ENCODE measurements at places on chromosomes 16 and 17.
A peak's percentile ranks its signal among the peaks of the same experiment; 100 is the strongest.

- DNase-seq = peak; percentile 75
Measured at GRCh38 chr17:4327606-4328005, 38.9 kb downstream of the UBE2G1 start.

DNA sequence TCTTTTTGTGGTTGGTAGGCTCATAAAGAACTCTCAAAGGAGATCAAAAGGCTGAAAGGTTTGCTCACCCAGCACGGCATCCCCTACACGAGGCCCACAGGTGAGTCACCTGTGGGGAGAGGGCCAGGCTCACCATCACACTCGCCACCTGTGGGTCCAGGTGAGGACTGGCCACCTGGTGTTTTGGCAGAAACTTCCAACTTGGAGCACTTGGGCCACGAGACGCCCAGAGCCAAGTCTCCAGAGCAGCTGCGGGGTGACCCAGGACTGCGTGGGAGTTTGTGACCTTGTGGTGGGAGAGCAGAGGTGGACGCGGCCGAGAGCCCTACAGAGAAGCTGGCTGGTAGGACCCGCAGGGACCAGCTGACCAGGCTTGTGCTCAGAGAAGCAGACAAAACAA, 11.1 kb downstream of the GNPTG start:
- DNase-seq = no peak

DNA sequence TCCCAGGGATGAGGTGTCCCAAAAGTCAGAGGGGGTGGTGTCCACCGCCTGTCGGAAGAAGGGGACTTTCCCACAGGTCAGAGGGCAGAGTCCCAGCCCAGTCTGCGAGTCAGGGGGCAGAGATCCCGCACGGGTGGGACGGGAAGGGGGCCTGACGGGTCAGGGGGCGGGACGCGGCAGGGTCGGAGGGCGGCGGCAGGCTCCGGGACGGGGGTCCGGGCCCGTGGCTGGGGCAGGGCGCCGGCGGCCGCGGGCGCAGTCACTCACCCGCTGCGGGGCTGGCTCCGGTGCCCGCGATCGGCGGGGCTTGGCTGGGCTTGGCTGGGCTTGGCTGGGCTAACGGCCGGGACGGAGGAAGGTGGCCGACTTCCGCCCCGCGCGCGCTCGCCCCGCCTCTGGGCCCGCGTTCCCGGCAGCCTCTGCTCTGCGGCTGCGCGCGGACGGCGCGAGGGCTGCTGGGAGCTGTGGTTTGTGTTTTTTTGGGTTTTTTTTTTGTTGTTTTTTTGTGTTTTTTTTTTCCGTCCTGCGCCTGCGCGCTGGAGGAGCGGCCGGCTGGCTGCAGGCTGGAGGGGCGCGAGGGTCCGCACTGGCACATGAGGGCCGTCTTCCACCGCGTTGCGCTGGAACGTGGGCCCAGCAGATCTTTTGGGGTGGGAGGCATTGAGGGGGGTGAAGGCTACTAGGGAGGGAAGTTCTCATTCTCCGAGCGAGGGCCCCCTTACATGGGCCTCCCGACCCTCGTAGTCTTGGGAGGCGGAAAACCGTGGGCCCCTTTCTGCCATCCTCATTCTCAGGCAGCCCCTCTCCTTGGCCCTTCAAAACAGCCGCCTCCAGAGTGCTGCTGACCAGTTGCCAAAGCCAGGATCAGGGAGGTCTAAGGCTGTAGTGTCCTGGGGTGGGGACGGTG, at the start of gene CANT1:
TSS of gene CANT1 (minus strand) at position 368 of the 907 bp plus-strand sequence. CDS start 12,142 bp downstream, outside the sequence.
- DNase-seq = peak; percentile 80

- no peak for DNase-seq
Measured at GRCh38 chr17:37107406-37108083, 158.8 kb downstream of the AATF start.

GRCh38 chr17:17269926-17270773, 10.9 kb downstream of the COPS3 start:
- DNase-seq = no peak

DNA sequence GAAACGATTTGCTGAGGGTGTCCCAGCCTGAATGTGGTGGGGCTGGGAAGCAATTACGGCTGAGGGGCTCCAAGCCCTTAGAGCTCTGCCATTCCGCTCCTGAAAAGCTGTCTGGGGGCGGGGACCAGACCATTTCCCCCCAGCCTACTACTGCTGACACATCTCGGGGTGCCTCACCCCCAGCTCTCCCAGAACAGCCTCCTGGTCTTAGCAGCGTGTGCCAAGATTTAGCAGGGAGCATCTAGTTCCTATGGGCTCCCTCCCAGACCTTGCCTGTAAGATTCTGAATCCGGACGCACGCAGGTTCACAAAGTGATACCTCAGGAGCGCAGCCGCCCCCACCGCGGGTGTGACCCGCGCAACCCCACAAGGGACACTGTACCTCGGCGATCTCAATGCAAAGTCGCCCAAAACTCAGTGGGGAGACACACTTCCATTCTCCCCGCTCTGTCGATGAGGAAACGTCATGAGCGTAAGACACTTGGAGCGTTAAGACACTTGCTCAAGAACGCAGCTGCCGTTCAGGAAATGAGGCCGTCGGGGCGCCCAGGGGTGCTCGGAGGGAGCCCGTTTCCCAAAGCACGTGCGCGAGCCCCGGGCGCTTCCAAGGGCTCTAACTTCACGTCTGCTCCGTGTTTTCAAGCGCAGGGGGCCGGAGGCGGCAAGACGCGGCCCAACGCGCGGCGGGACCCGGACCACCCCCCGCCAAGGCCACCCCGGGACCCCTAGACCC, 629 bp downstream of the GEMIN4 start:
- DNase-seq = peak; percentile 66

Measured in LHCN-M2 (cell line).